ENCODE measurements at places on chromosomes 16 and 17. TPM values are rescaled to one million over a fixed set of nuclear protein-coding genes. Genes with fewer than 3 reads are reported as not detected.

ATP5PD gene
- 155 TPM for total RNA-seq

TRPV3 gene
- total RNA-seq, result 0.26 TPM

AOC3 gene
- total RNA-seq, result 235 TPM

PIMREG gene
- 0.26 TPM for total RNA-seq

RGS9 gene
- 8.7 TPM for total RNA-seq

TEX19 gene
- not detected for total RNA-seq

PITPNM3 gene
- 15.6 TPM for total RNA-seq

DNA sequence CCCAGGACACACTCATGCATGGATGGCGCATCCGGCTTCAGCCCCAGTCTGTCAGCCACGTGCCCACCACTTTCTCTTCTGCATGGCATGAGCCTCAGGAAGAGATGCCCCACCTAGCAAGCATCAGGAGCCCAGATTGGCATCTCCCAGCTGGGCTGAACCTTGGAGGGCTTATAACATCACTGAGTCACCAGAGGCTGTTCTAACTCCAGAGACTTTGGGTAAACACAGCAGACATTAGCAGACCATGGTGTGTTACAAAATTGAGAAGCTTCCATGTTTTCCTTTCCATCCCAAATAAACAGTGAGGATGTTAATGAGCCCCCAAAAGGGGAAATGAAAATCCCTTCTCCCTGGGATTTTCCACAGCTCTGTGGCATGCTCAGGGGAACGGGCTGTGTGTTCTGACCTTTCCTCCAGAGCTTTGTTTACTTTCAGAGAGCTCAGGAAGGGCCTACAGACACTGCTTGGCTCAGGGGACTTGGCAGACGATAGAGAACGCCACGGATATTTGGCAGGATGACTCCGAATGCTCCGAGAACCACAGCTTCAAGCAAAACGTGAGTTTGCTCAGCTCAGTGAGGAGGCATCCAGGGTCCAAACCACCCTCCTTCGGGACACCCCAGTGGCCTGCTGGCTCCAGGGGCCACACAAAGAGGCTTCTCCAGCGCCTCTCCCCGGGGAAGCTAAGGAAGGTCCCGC lies 16.5 kb downstream of the GLP2R start:
- DNase-seq, result no peak

- no peak for DNase-seq
These were observed 105.1 kb upstream of the KCNJ16 start for GRCh38 chr17:69969897-69970296.

DNA sequence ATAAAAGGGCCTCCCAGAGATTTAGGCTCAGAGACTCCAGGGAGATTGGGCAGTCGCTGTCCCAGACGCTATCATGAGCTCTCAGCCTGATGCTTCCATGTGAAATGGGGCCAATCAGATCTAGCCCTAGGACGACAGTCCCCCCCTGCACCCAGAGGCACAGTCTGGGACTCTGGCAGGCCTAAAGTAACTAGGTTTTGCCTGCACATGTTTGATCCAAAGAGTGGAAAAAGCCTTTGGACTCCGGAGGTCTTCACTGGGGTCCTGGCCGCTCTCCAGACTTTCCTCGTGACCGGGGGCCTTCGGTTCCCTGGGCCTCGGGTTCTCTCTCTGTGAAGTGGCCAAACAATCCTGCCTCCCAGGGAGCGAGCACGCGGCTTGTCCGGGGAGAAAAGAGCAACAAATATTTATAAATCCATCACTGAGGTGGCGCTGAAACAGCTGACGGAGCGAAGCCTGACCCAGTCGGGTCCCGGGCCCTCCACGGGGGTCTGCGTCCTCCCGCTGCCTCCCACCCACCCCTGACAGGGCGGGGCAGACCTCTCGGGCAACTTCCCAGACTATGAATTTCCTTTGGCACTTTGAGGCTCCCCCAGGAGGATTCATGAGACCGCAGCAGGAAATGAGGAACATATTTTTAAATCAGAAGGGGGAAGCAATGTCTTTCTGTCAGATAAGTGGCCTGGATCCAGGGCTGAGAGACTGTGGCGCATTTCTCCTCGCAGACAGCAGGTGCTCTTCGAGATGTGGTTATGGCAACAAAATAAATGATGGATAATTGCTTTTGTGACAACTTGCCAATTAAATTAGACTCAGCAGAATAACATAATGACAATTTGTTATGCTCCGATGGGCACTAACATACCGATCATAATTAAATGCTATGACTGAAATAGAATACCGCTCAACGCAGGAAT lies 38.9 kb downstream of the MRPS23 start:
- DNase-seq, result no peak

DNA sequence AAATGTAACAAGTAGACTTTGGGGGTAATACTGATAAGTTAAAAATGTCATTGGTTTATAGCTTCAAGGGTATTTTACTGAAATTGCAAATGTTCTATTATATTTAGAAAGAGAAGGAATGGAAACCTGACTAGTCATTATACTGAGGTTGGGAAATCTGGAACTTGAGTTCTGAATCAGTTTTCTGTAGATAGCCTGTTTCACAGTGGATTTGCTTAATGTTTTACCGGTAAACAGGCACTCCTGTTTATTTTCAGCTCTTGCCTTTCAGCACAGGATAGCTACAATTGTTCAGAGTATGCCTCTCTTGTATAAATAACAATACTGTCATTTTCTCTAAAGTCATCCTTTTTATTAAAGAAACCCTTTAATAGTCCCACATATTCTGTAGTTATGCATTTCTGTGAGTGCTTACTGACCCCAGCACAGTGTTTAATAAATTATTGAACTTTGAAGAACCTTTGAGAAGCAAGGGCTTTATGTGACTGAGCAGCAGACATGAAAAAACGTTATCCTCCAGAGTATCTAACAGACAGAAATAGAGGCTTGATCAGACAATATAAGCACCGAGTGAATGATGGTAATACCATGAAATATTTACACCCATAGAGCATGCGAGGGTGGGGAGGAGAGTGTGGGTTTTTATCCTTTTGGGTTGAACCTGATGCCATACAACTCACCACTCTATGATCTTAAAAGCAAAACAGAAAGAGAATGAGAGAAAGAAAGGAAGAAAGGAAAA lies 58.2 kb downstream of the FTO start:
- DNase-seq, result no peak

DNA sequence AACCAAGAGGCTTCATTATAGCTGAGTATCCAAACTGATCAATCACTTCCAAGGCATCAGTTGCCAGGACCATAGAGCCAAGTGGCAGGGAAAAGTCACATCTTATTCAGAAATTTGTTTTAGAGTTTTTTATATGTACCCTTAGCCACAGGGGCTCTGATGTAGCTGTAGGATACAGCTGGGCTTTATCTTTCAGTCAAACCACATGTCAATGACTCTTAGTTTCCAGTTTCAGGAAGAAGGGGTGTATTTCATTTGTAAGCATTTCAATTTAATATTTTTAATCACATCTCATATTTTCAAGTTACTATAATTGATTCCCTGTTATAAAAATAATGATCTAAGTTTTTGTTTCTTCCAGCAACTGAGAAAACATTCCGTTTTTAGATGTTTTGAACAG lies 2.9 kb upstream of the FLCN start:
- DNase-seq, result no peak

GRCh38 chr16:89410794-89411309 lies 79.5 kb downstream of the ANKRD11 start:
- DNase-seq, result peak; percentile 83

DNA sequence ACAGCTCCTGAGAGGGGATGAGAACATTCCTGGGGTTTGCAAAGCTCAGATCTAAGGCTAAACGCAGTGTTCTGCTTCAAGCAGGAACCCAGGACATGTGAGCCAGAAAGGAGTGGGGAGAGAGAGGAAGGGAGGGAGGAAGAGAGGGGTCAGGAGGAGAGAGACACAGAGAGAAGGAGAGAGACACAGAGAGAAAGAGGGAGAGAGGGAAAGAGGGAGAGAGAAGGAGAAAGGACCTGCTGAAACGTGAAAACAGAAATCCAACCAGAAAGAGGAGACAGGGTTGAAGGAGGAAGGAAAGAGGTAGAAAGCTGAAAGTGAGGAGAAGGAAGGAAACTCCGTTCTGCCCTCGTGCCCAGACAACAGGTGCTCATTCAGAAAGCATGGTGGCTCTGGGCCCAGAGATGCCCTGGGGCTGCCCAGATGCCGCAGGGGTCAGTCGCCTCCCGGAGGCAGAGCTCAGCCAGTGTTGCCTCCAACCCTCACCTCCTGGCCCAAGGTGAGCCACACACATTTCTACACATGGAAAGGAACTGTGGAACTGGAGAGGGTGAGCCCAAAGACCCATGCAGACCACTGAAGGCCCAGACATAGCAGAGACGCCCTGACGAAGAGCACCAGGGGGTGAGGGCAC lies 49.0 kb upstream of the ENPP7 start:
- no peak for DNase-seq

GRCh38 chr16:82649766-82650165 lies 23.0 kb downstream of the CDH13 start:
- DNase-seq, result no peak

DNA sequence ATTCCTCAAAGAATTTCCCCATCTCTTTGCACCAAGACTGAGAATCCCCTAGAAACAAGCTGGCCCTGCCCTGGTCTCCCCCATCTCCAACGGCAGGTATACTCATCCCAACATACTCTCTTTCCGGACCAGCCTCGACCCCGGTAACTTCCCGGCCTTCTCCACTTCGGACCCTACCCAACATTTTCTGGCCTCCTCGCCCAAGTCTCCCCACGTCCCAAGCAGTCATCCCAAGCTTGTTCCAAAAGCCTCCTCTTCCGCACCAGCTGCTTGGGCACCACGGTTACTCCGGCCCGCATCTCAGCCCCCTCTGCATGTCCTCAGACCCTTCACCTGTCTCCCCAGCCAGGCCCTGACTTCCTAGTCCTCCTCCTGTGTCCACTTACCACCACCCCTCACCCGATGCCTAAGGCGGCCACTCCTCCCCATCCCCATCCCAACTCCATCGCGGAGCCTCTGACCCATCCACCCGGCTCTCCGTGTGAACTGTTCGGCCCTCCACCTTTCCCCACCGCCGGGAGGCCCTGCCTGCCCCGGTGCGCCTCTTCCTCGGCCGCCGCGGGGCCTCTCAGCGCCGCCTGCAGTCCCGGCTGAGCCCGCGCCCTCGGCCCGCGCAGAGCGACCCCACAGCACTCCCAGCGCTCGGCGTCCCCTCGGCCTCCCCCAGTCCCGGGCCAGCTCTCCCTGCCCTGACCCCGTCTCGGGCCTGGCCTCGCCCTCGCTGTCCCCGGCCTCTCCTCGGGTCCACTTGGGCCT lies 994 bp downstream of the PITPNA start:
- DNase-seq, result peak; percentile 74

- DNase-seq, result no peak
These were observed 26.4 kb upstream of the SPNS2 start for GRCh38 chr17:4472286-4472685.

DNA sequence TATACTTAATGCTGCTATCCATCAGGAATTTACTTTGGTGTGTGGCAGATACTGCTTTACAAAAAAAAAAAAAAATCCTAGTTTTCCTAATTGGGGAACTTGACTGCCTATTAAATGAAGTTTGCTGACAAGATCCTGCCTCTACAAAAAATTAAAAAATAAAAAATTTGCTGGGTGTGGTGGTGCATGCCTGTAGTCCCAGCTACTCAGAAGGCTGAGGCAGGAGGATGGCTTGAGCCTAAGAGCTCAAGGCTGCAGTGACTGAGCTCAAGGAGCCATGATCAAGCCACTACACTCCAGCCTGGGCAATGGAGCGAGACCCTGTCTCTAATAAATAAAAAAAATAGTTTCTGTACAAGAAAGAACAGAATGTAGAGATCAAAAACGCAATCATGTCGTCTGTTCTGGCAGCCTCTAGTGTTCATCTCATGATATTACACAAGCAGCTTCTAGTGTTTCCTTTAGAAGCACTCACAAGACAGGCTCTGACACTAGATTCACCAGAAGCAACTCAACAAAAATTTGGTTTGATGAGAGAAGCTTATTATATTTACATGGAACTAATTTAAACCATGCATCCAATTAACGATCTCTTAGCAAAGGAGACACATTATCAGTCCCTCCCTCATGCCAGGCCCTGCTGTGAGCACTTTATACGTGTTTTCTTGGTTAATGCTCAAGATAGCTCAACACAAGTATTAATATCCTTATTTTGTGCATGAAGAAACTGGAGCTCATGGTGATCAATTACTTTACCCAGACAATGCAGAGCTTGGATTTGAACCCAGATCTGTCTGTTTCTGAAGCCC lies 6.8 kb upstream of the KRTAP17-1 start:
- no peak for DNase-seq

GRCh38 chr17:7839876-7840261 lies 5.9 kb downstream of the KDM6B start:
- no peak for DNase-seq

DNA sequence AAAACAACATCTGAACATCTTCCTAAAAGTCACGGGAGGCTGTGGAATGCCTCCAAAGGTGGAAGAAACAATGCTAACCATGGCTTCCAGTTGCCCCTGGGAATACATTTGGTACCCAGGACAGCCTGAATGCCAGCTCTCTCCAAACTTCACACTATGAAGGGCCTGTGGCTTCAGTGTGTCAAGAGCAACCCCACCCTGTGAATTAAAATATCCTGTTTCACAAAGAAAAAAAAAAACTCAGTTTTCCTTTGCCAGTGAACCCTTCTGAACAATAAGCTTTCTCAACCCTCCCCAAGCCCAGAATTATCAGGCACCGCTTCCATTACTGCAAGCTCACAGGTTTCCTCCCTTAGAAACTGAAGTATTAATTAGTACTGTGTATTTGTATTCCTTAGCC lies 69.8 kb downstream of the SLC39A11 start:
- no peak for DNase-seq

- no peak for DNase-seq
These were observed 24.6 kb downstream of the LYRM9 start for GRCh38 chr17:27868565-27868964.

DNA sequence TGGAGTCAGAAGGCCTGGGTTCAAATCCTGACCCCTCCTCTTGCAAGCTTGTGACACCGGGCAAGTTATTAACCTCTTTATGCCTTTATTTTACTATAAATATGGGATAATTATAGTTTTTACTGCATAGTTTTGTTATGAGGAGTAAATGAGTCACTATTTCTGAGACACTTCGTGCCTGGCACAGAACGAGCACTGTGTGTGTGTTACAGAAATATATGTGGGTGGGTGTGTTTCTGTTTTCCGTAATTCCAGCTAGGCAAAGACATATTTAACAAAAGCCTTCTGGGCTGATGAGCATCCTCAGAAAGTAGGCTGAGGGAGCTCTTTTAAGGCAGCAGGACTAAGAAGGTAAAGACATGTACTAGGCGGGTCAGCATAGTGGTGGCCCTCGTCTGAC lies 417.9 kb downstream of the MAF start:
- no peak for DNase-seq

GRCh38 chr16:85384833-85385462 lies 228.2 kb upstream of the GSE1 start:
- DNase-seq, result peak; percentile 62

DNA sequence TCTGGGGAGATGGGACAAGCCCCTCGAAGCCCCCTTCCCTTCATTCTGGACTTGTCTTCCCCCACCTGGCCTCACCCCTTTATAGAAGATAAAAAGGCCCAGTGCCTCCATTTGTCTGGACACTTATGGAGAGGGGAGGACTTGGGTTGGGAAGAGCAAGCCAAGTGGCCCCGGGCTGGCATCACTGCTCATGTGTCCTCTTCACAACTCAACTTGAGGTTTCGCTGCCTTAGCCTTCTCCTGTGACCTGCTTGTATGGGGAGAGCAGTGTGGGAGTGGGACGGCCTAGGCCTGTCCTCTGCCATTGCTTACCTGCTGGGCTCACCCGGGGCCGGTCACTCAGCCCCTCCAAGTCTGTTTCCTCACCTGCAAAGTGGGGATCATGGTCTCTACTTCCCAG lies 1.4 kb downstream of the PAQR4 start:
- DNase-seq, result no peak
